ENCODE measurements at places on chromosomes 4 and X.

GRCh38 chrX:109345856-109346255, 136.0 kb downstream of the GUCY2F start:
- DNase-seq, result no peak

GRCh38 chr4:96677499-96677898, 837.6 kb downstream of the PDHA2 start:
- no peak for DNase-seq

- no peak for DNase-seq
These were observed 2.9 kb downstream of the TMEM131L start for GRCh38 chr4:153469031-153469430.

- DNase-seq, result no peak
These were observed 39.8 kb downstream of the SPCS3 start for GRCh38 chr4:176359590-176359989.

- no peak for DNase-seq
These were observed 17.6 kb downstream of the LNX1 start for GRCh38 chr4:53573696-53574095.

DNA sequence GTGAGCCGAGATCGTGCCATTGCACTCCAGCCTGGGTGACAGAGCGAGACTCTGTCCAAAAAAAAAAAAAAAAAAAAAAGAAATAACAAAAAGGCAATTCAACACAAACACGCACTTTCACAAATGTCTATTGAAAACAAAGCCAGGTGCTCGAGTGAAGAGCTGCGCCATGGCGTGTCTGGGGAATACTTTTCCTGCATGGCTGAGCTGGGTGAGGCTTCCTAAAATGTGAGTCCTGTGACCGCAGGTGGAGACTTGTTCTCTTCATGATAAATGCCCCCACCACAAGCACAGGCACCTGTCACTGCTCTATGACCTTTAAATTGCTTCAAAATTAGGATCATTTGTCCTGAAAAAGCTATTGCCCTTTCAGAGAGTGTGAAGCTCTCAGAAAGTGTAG, 4.0 kb upstream of the ABLIM2 start:
- DNase-seq, result no peak

DNA sequence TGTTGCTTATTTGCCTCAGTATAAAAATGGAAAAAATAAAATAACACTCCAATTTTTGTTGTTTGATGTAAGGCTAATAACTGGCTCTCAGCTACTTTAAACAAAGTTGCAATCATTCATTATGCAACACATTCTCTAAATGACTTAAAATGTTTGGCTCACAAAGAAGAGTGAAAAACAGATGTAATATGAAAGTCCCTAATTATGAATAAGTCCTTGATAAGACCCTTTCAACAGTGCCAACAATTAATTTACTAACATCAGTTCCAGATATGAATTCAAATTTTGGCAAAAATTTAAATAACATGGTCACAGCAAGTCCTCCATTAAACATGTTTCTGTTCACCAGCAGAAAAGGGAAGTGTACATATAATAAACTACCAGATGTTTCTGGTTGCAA, 69.8 kb downstream of the PAPSS1 start:
- no peak for DNase-seq

GRCh38 chr4:99833756-99834155, 17.1 kb downstream of the DAPP1 start:
- no peak for DNase-seq

DNA sequence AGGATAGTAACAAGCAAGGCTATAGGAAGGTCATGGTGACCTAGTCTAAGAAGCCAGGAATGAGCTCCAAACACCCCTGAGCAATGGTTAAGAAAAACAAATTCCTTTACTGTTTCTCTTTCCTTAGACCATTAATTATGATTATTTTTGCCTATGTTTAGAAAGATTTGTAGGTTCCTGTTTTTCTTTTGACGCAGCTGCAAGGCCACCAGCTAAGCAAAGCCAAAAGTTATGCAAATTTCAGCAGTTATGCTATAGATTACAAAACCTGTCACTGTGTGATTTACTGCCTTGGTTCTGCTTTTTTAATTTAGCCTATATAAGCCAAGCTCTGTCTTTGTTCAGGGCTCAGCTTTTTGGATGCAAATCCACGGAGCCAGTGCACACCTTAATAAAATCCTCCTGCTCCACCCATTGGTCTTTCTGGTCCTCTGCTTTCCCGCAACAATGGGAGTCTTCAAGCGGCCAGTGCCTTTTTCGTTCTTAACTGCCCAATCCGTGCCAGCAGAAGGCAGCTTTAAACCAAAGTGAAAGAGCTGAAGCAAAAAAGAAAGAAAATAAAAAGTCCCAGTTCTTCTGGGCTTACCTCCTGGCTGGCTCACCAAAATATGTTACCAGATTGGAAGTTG, 1.4 kb upstream of the CEP135 start:
- DNase-seq, result no peak

- DNase-seq, result no peak
These were observed 50.6 kb upstream of the MAN2B2 start for GRCh38 chr4:6524436-6524835.

DNA sequence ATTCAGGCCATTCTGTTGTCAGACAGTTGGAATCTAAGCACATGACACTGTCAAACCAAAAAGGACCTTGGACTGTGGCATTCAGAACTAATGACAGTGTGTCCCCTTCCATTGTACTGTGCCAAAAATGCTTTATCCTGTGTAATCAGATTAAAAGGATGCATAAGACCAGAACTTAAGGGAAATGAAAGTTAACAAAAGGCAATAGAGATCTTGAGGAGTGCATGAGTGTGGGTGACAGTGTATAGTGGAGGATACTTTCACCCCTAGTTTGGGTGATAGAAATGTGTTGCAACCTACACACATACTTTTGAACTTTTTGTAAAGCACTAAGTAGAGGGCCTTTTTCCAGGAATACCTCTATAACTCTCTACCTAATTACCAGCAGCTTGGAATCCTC, 4.5 kb downstream of the CYSLTR1 start:
- no peak for DNase-seq

DNA sequence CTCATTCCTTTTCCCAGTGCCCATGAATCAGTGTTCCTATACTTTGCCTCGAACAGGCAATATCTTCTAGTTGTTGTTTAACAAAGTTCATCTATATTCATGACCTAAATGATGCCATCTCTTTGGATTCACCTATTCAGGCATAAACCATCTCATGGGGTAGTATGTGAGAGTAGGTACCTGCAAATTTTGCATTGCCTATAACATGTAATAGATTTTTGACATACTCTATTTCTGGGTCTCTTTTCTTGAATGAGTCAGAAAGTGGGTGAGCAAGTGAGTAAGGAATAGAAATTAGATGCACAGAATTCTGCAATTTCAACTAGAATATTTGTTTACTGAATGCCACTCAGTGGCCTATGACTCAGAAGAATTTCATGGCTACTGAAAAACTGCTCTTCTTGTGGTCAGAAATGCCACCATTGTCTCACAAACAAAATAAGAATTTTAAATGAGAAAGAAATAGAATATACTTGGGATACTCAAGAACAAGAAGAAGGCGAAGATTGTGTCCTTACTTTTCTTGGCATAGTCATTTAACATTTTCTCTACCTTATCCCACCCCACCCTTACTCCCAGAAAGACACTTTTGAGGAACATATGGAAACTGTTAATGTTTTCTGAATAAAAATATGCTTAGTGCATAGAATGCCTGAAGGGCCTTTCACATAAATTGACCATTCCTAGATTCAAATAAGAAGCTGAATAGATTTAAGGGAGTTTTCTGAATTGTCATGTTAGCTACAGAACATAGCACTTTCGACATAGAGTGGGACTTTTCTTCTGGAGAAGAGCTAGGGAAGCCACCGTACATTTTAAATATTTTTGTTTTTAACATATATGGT, 86.8 kb downstream of the HHIP start:
- no peak for DNase-seq

DNA sequence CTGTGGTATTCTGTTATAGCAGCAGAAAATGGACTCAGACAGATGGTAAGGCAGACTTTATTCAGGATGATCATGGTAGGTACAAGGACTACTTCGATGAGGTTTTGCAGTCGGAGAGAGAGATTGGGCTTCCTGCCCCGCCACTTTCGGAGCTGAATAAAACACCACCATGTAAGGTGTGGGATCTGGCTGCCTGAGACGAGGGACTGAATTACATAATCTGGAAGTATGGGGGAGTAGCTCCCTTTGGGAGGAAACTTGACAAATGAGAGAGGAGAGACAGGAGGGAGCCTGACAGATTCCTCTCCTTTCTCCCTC, 255.5 kb upstream of the GATB start:
- no peak for DNase-seq

DNA sequence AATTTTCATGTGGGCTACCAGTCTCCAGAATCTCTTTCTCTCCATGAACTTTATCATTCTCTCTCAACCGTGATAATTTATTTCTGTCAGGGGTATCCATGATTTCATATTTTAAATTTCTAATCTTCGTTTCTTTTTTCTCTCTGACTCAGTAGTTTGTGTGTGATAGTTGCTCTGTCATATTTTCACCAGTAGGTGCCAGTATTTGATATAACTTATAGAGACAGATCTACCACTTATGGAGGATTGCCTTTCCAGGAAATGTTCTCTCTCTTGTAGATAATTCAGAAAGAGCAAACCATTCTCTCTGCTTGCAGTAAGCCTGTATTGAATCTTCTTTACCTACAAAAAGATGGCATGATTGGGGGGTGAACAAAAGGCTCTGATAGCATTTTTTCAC, 79.3 kb upstream of the DYNLT3 start:
- DNase-seq, result no peak

GRCh38 chr4:151905197-151905596, 144.4 kb upstream of the GATB start:
- no peak for DNase-seq

GRCh38 chr4:145189981-145190380, 9.6 kb upstream of the OTUD4 start:
- DNase-seq, result no peak

DNA sequence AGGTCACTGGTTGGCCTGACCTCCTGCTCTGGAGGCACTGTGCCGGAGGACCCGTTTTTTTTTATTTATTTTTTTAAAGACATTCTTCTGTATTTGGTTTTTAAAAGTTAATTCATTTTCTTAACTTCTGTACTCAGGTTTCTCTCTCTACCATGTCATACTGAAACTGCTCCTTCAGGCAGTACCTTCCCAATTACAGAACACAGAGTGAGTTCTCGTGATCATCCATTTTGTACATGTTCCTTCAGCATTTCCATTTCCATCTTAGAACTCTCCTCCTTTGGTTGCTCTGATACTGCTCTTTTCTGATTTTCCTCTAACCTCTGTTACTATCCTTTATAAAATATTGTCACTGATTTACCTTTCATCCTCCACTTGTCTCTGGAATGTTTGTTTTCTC, 17.9 kb downstream of the UBE2K start:
- DNase-seq, result no peak

- no peak for DNase-seq
These were observed 45.6 kb upstream of the FAM9C start for GRCh38 chrX:13090027-13090338.

DNA sequence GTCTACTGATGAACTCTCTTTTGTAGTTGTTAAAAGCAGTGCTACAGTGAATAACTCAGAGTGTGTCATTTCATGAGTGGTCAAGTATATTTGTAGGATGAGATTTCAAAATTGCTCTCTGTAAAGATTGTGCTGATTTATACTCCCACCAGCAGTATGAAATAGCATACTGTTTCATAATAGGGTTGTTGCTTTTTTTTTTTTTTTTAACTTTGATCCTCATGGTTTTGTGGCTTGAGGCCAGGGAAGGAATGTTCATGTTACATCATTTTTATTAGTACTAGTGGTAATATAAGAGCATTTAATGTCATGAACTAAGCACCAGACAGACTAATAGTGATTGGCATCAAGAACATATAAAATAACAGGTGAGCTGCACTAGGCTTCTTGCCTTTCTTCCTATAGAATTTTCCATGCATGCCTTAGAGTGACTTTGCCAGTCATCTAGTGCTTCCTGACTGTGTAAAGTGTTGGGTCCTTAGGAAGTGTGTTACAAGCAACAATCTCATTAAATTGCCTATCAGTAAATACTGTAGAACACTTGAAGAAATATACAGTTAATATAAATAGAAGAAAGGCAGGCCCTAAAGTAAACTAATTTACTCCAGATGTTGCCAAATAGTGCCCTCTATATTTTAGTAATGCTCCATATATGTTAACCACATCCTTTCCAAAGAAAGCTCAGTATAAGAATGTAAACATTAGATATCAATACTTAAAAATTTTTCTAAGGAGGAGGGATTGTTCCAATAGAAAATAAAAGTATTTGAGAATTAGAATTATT, 38.6 kb upstream of the MSMO1 start:
- DNase-seq, result no peak

DNA sequence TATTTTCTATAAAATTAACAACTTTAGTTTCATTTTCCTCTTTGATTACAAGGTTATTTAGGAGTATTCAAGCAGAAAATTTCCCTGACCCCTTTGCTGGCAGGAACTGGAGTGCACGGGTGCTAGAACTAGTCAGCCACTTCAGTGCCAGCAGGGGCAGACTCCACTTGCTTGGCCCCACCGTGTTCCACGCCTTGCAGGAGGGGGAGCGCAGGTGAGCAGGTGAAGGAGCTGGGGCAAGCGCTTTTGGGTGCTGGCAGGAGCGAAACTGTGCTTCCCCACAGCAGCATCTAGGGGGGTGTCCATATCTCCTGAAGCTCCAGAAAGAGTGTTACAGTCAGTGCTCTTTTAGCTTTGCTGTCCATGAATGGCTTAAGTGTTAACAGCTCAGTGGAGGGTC, 45.5 kb downstream of the MID2 start:
- no peak for DNase-seq

DNA sequence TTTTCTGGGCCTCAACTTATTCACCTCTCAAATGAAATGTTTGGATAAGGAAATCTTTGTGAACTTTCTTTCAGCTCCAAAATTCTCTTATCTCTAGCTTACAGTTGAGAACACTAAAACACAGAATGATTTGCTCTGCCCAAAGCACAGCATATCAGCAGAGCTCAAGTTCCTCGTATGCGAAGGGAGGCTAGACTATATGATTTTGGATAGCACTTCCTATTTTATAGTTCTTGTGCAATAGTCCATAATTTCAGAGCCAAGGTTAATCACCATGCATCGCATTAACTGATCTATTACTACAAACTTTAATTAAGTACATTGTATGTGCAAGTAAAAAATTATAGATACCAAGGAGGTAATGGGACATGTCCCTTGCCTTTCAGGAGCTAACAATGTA, 27.0 kb upstream of the KLHL13 start:
- no peak for DNase-seq

DNA sequence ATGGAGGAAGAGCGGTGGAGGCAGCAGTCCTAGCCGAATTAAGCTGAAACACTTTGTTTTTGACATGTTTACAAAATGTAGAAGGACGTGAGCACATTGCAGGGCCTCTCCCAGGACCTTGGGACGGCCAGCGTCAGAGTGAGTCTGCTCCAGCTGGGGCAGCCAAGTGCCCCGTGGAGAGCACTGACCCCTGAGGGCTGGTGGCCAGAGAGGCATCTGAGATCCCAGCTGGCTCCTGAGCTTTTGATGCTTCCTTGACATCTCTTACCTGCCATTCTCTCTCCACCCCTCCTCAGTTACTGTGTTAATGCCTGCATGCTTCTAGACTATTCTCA, 24.7 kb downstream of the NAT8L start:
- DNase-seq, result no peak

- DNase-seq, result no peak
These were observed 198.1 kb upstream of the UGT8 start for GRCh38 chr4:114400531-114400930.

- no peak for DNase-seq
These were observed 123.8 kb downstream of the ELOVL6 start for GRCh38 chr4:110074570-110074969.

GRCh38 chr4:6342530-6343293, 73.1 kb downstream of the WFS1 start:
- no peak for DNase-seq

Measured in activated CD8-positive, alpha-beta memory T cell treated with anti-CD3 and anti-CD28 coated beads for 1 hour (primary cell).